HT-29 (cell line): ENCODE measurements at places on chromosomes 4 and X. TPM values are rescaled to one million over a fixed set of nuclear protein-coding genes. Genes with fewer than 3 reads are reported as not detected.

DNA sequence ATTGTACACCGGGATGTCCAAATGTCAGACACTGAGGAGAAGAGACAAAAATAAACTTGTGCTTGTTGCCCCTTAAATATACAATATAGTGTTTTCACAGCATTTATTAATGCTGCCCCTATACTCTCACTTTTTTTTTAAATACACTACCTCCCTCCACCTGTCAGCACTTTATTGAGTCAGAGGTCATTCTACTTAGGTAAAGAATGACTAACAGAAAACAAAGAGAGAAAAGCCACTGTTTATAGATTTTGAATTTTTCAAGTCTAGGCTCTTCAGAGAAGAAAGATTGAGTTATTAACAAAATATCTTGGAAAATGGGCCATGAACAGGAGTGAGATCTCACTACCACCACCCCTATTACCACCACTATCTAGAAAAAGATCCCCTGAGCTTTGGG lies 58.1 kb downstream of the NIPAL1 start:
- DNase-seq = peak; percentile 19

Gene OCIAD1
- total RNA-seq = 41.5 and 44.6 TPM in 2 replicates

- DNase-seq = no peak
These were observed 87.8 kb downstream of the VCX2 start for GRCh38 chrX:8083286-8083685.

Gene ALAS2
- total RNA-seq = not detected in 2 replicates

Gene ZNF157
- total RNA-seq = not detected in 2 replicates

- DNase-seq = peak; percentile 47
These were observed 44.6 kb upstream of the LINC00632 start for GRCh38 chrX:140664939-140665338.

Gene GAGE13
- total RNA-seq = not detected in 2 replicates

DNA sequence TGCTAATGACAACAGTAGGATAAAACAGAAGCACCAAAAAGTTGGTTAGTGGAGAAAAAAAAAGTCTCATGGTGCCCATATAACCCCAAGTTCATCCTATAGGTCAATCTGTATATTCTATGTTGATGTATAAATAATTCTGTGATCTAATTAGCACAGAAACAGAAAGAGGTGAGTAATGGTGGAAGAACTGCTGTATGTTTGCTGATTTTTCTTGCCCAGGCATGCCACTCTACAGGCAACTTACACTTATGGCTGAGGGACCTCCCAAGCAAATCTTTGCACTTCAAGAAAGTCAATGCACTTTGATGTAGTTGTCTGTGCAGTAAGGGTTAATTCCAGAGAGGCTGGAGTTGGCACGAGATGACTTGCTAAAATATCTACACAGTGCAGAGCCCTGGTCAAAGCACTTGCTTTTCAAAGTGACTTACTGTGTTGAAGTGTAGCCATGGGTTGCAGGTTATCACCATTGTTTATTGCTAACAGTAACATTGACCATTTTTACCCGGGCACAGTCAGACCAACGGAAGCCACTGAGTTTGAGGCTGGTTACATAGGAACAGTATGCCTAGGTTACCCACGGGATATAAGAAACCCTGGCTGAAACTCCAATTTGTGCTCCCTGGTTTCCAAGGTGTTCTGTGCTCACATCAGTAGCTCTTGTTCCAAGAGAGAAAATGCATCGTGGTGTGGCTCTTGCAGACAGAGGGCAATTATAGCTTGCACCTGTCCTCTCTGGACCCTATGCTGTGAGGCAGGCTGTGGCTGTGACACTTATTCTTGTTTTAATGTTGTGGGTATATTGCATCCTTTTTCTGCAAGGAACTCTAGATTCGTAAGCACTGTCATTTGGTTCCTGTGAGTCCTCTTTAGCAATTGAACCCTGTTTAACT lies 141.3 kb upstream of the FTHL17 start:
- no peak for DNase-seq

GRCh38 chr4:58553031-58553430 lies 1442.8 kb upstream of the IGFBP7 start:
- DNase-seq = no peak

GRCh38 chr4:40240040-40240653 lies 43.3 kb downstream of the RHOH start:
- DNase-seq = no peak

DNA sequence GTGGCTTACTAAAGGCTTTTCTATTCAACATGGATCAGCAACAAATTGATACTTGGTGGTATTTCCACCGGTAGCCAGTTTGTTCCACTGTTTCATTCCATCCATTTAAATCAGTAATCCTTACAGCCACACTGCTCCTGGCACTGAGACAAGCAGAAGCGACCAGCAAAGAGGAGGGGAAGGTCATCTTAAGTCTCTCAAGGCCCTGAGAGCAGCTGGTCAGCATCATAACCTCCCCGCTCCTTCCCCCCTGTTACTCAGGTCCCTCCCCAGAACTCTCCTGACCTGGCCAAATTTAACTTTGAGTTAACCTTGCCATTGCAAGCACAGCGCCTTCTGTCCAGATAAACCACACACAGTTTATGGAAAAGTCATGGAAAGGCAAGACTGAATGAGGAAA lies 331.3 kb upstream of the KLF3 start:
- no peak for DNase-seq

DNA sequence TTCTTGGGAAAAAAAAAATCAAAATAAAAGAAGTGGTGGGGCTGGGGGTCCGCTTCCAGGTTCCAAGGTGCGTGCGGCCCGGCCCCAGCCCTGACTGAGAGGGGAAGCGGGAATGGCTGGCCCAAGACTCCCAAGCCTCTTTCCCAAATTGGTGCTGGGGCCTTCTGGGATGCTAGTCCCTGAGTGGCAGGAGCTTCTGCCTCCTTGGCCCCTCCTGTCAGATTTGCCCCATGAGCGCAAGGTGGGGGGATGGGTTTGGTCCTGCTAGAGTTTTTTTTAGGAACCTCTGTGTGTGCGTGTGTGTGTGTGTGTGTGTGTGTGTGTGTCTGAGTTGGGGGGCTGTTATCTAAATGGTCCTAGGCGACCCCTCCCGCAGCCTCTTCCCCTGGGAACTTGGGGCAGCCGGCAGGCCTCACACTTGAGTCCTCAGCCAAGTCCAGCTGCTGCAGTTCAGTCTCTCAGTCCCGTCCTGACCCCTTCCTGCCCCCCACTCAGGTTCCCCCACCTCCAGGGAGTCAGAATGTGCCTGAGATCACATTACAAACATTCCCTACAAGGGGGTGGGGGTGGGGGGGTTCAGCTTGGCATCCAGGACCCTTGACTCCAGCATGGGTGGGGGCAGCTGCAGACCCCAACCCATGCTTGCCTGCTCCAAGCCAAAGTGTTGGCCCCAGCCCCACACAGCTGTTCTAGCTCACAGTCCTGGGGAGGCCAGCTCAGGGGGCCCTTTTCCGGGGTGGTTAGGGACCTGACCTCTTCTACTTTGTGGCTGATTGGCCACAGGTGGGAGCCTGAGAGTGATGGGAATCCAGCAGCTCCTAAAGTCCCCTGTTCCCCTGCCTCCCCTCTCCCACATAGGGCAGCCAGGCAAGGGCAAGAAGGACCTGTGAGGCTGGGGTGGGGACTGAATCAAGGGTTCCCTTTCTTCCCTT lies 4.0 kb downstream of the EFNB1 start:
- DNase-seq = peak; percentile 49

Gene CLDN22
- not detected in 2 replicates for total RNA-seq

DNA sequence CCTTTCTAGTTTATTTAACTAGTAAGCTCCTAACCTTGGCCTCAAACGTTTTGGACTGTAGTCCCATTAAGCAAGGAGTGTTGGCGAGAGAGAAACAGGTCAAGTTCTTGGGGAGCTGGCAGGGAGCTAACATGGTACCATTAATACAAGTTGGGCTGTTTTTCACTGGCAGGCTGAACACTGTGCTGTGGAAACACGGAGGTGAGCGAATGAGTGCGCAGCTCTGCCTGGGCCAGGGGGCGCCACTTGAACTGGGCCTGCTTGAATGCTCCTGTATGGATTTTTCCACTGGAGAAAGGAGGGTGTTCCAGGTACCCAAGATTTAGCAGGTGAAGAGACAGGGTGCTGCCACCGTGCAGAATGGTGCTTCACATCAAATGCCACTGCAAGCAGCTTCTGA lies 7.4 kb upstream of the SMS start:
- no peak for DNase-seq

Gene FGFBP1
- total RNA-seq = 0.36 and 0.81 TPM in 2 replicates

- peak; percentile 45 for DNase-seq
These were observed 6.9 kb downstream of the SH3TC1 start for GRCh38 chr4:8205749-8206611.

Gene ETNPPL
- total RNA-seq = not detected in 2 replicates

DNA sequence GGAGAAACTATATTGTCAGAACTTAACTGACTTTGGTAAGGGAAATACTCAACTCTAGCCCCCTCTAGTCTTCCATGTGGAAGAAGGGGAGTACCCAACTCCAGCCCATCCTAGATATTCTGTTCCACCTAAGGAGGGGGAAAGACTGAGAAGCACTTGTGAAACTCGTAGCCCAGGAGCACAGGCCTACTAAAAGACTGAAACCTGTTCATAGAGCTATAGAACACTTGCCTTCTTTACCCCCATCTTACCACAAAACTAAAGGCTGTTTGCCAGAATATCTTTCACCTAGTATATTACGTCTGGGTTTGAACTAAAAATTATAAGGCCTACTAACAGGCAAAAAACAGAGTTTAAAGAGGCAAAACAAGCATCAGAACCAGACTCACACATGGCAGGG lies 15.5 kb downstream of the CLDN22 start:
- no peak for DNase-seq

Gene PPARGC1A
- total RNA-seq = 0.08 TPM in 1 of 2 replicates, not detected in the other

Gene DHRSX
- 14.8 and 15.0 TPM in 2 replicates for total RNA-seq

Gene MAGIX
- 12.6 and 13.6 TPM in 2 replicates for total RNA-seq

DNA sequence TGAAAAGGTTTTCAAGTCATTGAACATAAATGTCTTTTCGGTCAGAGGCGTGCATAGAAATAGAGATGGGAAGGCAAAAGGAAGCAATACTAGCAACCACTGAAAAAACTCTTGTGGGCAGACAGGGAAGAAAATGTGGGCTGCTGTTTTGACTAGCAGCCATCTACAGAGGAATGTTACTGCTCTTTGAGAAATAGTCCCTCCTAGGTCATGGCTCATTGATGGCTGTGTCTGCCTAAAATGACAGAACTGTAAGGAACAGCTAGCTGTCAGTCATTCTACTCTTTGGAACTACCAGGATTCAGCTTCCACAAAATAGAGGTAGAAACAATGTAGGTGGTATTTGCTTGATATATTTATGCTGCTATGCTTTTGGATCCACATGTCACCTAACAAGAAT lies 26.9 kb upstream of the TMPRSS11B start:
- no peak for DNase-seq

Gene P2RY4
- not detected in 2 replicates for total RNA-seq

DNA sequence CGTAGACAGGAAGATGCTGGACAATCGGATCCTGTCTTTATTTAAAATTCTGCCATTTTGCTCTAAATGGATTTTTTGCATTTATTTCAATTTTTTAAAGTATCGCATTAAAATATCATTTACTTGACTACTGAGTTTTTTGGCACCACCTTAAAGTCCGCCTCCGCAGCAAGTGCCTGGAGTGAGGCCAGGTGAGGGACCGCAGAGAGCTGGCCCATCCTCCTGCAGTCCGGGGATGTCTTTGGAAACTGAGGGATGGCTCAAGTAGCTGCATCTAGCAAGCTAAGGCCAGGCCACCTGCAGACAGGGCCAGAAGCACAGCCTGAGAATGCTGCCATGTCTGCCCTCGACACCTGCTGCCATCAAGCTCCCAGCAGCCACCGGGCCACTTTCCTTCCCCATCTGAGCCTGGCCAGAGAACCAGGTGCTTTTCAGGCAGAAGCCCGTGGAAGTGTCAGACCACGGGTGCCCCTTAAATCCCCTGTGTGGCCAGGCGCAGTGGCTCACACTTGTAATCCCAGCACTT lies 69.6 kb downstream of the ABLIM2 start:
- no peak for DNase-seq
